ENCODE measurements at places on chromosomes 1 and 21. TPM values are rescaled to one million over a fixed set of nuclear protein-coding genes. Genes with fewer than 3 reads are reported as not detected.

ZNF684 gene
- polyA plus RNA-seq: 2.0 TPM

- DNase-seq: no peak
Measured at GRCh38 chr1:205481629-205482151, 22.8 kb upstream of the CDK18 start.

- DNase-seq: no peak
Measured at GRCh38 chr1:181911715-181912114, 149.8 kb downstream of the ZNF648 start.

- DNase-seq: no peak
Measured at GRCh38 chr1:180151508-180151907, 3.2 kb upstream of the QSOX1 start.

DNA sequence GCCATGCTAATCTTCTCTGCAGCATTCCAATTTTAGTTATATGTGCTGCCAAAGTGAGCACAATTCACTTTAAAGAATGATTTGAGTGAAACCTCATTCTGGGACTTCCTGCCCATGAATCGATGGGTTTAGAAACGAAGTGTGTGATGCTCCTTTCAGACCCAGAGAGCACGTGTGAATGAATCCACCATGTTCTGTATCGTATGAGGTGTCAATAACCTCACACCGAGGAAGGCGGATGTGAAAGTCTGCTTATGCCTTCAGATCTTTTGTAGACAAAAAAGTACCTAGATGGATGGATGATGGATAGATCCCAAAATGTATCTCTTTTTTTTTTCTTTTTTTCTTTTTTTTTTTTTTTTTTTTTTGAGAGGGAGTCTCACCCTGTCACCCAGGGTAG, 13.8 kb downstream of the UBASH3A start:
- no peak for DNase-seq

DNA sequence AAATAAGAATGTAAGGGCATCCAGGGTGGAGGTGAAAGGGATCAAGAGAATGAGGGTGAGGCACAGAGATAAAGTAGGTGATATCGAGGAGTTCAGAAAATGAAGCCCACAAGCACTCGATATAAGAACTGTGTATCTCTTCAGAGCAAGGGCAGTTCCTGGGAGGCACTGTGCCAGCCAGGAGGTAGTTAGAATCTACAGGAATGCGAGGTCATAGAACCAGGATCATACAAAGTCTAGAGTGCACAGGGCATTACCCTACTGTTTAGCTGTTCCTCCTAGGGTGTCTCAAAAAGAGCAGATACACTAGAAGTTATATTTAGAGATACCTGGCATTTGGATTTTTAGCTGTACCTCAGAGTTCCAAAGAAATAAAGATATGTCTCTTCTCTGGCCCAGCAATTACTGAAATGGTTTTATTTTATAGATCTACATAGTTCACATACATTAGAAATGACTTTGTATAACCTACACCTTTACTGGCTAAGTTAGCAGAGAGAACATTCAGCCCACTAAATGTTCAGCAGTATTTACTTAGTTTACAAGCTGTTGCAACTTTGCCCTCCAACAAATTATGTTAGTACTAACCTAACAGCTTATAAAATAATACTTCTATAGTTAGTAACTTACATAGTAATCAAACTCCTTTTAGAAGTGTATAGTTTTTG, 1.6 kb downstream of the OVAAL start:
- DNase-seq: no peak

OPTC gene
- not detected for polyA plus RNA-seq

DNA sequence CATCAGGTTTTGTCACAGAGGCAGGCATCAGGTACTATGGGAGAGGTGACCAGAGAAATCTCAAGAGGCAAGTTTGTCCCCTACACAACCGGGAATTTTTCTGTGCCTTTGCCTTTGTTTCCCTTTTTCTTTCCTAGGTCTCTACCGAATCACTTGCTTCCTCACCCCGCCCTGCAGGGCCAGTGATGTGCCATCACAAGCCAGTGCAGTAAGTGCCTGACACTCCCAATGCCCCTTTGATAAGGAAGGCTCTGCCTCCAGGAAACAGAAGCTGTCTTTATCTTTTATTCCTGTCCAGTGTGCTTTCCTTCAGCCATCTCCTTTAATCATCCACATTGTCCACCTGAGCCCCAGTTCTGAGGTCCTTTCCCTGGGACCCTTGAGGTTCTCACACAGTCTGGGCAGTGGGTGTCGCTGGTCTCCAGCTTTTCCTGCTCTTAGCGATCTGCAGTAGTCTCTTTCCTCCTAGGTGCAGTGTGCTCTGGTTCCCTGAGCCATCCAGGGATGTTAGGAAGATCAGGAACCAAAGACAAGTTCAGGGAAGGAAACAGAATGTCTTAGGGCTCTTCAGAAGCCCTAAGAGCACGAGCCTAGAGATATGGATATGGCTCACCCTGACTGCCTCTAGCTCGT, 36.6 kb downstream of the GJA5 start:
- peak; percentile 24 for DNase-seq

GRCh38 chr1:110255392-110255787, 45.3 kb downstream of the KCNC4 start:
- DNase-seq: no peak

MYOG gene
- not detected for polyA plus RNA-seq

DNA sequence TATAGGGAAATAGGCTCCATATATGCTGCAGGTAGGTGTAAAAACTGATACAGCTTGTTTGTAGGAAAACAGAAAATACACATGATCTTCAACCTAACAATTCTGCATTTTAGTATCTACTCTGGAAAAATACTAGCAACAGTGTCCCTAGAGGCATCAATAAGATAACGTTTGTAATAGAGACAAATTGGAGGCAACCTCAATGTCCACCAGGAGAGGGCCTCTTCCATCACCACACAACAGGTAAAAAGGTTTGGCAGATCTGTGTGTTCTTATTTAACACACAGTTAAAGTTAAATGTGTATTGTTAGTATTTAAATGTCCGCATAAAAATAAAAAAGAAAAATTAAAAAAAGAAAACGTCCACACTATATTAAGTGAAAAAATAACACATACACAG, 5.4 kb downstream of the EIF2D start:
- DNase-seq: no peak

RHBDL2 gene
- not detected for polyA plus RNA-seq

WDR26 gene
- 2.9 TPM for polyA plus RNA-seq

DNA sequence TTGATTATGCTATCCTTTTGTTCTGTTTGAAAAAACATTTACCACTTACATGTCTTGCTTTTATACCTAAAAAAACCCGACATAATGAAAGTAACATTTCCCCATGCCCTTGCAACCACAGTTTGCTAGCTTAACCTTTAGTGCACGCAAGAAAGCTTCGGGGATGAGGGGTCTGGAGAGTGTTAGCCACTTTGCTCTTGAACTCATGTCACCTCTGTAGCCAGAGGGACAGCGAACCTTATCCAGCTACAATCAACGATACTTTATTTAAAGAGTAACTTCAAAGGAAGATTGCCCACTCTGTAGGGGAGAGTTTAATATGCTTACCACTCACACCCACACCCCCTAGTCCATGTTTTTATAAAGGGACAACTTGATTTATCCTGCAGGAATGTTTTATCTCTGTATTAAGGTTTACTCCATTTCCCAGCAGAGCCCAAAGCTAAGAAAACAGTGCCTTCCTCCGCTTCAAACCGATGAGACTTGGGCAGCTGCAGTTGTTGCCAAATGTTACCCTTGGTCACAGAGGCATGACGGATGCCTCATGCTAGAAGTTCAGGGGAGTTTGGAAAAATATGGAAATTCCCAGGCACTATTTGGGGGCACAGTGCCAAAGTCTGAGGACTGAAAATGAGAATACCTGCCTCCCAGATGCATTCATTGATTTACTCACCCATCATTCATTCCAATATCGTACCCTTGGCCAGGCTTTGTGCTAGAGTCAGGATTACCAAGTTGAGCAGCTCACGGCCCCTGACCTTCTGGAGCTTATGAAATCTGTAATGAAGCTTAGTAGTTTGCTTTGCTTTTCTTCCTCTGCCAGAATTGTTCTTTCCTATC, 61.4 kb upstream of the VCAM1 start:
- no peak for DNase-seq

DNA sequence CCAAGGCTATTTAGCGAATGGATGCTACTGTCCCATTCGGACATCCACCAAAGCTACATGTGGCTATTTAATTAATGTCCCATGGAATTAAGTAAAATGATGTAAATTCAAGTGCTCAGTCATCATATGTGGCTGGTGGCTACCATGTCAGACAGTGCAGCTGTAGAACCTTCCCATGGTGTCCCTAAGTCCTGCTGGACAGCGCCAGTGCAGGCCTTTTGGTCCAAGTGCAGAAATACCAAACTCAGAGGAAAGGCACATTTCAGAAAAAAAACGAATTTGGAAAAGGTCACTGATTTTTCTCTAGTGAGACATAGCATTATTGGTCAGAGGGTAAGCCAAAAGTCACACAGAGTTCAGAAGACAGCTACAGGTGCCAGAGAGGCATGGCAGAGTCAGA, 17.6 kb downstream of the TMPRSS2 start:
- DNase-seq: no peak

SPRR2A gene
- not detected for polyA plus RNA-seq

VHLL gene
- polyA plus RNA-seq: not detected

DNA sequence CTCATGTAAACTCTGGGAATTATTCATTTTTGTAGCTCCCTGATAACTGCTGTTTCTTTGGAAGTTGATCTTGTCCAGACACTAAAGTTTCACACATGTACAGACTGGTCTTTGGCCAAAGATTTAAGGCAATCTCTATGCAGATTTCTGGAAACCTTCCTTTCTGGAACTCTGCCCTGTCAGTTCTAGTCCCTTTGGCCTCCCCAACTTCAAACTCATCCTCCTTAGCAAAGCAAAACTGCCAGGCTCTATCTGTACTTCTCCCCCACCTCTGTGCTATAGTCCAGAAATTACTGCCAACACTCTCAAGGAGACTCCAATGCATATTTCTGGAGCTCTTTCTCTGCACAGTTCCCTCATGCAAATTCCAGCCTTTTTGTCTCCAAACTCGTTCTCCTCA, 36.5 kb downstream of the C1orf198 start:
- no peak for DNase-seq

GRCh38 chr1:61506944-61507500, 217.9 kb downstream of the TM2D1 start:
- DNase-seq: no peak

GRCh38 chr1:235943581-235944114, 76.9 kb upstream of the LYST start:
- no peak for DNase-seq

DNA sequence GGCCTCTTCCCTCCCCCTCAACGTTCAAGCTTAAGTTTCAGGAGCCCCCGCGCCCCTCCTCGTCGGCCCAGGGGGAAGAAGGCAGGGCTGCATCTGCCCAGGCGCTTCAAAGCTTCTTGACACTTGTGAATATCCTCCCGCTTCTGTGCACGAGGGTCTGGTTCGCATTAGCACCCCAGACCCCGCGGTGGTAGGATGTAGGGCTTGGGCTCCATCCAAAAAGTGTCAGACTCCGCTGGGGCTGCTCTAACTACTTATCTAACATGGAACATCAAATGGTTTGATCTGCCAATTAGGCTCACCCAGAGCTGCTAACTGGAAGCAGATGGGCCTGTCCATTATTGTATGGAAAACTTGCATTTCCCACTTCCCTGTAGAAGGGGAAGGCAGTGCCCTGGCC, 28.9 kb downstream of the TAS1R2 start:
- no peak for DNase-seq

- no peak for DNase-seq
Measured at GRCh38 chr1:15727866-15728534, 8.1 kb upstream of the SLC25A34 start.

- no peak for DNase-seq
Measured at GRCh38 chr1:63848733-63849132, 74.9 kb downstream of the ROR1 start.

- DNase-seq: peak; percentile 62
Measured at GRCh38 chr1:62271948-62272728, 47.1 kb downstream of the KANK4 start.

- no peak for DNase-seq
Measured at GRCh38 chr1:211279340-211279739, 20.2 kb downstream of the RCOR3 start.

DNA sequence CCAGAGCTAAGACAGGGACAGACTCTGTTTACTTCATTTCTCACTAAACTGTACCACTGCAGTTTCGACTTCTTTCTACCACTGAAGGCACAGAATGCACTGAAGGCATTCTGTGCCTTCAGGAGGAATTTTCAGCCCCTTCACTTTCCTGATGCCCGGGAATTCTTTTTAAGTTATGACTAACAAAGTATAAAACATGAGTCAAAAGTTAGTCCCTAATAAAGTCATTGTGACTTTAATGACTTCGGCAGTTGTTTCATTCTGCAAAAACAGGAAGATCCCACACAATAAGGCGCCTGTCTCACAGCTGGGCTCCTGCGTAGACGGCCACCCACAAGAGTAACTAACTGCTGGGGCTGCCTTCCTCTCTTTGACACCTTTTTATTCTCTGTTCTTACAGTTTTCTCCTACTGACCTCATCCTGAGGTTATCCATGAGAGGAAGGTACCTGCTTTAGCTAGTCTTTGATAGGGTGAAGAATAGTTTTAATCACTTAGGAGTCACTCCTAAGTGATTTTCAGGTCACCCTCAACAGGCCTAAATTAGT, 183.9 kb upstream of the SGIP1 start:
- DNase-seq: peak; percentile 77

KISS1 gene
- not detected for polyA plus RNA-seq

HTR1D gene
- polyA plus RNA-seq: not detected

- DNase-seq: no peak
Measured at GRCh38 chr1:88126467-88126866, 557.6 kb upstream of the PKN2 start.

LIPI gene
- not detected for polyA plus RNA-seq

GRCh38 chr21:42370894-42371654, 4.7 kb upstream of the TFF1 start:
- DNase-seq: no peak

GRCh38 chr1:234848972-234849649, 239.1 kb upstream of the IRF2BP2 start:
- DNase-seq: no peak

S100A2 gene
- 1.0 TPM for polyA plus RNA-seq

PTGFR gene
- not detected for polyA plus RNA-seq

All from CD4-positive, alpha-beta memory T cell (primary cell).